Activated naive CD4-positive, alpha-beta T cell treated with Interleukin-2 at 50 U/mL for 16 hours (primary cell): ENCODE measurements at places on chromosomes 12 and 14.

- DNase-seq: no peak
Measured at GRCh38 chr12:16506394-16506793, 99.6 kb downstream of the LMO3 start.

- DNase-seq: no peak
Measured at GRCh38 chr12:6822426-6823135, 960 bp downstream of the GPR162 start.

DNA sequence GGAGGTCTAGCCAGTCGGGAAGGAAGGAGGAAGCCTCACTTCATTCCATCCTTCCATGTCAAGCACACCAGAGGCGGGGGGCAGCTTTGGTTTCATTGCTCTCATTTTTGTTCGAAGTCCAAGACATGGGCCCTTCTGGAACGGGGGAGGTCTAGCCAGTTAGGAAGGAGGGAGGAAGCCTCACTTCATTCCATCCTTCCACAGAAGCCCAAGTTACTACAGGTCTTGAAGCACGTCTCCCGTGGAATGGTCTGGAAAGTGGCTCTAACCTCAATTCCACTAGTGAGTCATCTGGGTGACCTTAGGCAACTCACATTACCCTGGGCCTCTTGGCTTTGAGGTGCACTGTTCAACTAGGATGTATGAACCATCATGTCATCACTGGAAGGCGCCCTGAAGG is 156.3 kb downstream of the NTF3 start:
- DNase-seq: no peak

DNA sequence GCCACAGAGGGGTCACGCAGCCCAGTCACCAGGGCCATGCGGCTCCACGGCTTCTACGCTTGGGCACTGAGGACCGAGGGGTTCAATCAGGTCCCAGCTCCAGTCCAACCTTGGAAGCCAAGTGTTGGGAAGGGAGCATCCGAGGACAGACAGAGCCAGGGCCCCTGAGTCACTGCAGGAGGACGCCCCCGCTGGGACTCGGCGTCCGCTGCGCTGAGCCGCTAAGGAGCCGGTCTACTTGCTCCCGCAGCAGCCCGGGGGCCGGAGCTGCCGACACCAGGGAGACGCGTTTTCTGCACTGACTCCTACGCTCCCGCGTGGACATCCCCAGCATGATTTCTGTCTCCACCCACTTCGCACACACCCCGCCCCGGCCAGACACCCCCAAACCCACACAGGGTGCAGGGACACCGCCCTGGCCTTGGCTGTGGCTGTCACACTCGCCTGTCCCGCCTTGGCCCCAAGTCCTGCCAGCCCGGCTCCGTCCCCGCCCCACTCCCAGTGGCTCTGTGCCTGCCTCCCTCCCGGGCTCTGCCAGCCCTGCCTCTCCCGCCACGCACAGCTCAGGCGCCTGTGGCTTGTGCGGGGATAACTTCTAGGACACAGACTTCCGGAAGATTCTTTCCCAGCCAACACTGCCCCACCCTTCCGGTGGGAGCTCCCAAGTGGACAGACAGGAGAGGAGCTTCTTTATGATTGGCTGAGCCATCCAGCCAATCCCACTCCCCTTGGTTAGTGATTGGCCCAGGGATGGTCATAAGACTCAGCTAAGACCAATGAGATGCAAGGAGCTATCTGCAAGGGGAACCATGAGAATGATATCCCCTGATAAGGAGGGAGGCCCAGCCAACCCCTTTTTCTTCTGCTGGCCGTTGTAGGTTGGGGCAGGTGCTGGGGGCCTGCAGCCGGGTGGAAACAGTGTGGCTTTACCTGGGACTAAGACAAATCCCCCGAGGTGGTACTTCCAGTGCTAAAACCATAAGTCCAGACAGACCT is 118.9 kb upstream of the SFSWAP start:
- no peak for DNase-seq

GRCh38 chr12:87679251-87679650 is 349.9 kb downstream of the C12orf50 start:
- DNase-seq: no peak

DNA sequence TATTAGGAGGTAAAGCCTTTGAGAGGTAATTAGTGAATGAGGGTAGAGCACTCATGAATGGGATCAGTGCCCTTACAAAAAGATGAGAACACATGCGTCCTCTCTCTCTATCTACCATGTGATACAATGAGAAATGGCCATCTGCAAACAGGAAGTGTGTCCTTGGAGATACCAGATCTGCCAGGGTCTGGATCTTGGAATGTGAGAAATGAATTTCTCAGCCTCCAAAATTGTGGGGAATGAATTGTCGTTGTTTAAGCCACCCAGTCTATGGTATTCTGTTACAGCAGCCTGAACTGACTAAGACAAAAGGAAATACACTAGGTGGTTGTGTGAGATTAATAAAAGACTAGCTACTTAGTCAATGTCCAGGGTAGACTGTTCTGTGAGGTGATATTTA is 366.6 kb downstream of the NELL2 start:
- no peak for DNase-seq

- DNase-seq: no peak
Measured at GRCh38 chr12:3134126-3134525, 56.9 kb downstream of the TSPAN9 start.

GRCh38 chr12:84604551-84604950 is 308.0 kb downstream of the SLC6A15 start:
- no peak for DNase-seq

DNA sequence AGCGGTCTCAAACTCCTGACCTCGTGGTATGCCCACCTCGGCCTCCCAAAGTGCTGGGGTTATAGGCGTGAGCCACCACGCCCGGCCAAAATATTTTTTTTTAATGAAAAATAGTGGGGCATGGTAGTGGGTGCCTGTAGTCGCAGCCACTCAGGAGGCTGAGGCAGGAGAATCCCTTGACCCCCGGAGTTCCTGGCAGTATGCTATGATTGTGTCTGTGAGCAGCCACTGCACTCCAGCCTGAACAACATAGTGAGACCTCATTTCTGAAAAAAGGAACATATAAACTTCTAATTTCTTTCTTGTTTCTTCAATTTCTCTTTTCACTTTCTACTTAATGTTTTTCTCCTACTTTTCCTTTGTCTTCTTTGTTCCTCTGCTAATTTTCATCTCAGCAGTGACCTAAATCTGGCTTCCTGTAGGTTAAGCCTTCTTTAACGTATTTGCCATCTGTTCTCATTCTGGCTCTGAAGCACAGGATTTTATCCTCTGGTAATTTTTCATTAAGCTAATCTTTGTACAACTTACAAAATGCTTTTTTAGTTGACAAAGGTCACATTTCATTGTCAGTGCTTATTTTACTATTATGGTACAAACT is 4.5 kb upstream of the RPGRIP1 start:
- no peak for DNase-seq

- no peak for DNase-seq
Measured at GRCh38 chr14:46300765-46301164, 350.8 kb downstream of the RPL10L start.

DNA sequence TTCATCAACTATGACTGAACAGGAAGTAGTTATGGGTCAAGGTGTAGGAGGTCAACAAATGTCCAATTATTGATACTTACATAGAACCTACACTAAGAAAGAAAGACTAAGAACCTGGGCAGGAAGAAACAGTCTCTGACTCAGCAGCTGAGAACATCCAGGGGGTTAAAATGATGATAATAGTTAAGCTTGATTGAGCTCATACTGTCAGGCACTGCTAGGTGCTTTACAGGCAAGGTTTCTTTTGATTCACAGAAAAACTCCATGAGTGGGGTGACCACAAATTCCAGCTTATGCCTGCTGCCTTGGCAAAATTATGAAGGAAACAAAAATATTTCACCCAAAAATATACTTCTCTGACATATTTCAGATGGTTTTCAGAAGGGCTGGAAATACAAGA is 75.0 kb downstream of the ACADS start:
- no peak for DNase-seq

DNA sequence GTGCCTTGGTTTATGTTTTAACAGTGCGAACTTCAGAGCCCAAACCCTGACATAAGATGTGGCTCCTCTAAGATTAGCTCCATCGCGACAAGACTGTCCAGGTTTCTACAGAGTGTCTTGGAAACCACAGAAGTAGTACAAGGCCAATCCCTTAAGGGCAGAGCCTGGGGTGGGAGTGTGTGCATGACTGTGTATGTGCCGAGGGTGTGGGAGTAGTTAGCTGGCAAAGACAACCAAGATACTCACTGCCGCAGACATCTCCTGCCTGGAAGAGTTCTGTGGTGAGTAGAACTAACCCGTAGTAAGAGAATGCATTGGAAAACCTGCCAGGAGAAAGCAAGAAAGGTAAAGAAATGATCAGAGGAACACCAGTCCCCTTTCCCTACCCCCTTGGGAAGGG is 54.1 kb downstream of the DAO start:
- no peak for DNase-seq

DNA sequence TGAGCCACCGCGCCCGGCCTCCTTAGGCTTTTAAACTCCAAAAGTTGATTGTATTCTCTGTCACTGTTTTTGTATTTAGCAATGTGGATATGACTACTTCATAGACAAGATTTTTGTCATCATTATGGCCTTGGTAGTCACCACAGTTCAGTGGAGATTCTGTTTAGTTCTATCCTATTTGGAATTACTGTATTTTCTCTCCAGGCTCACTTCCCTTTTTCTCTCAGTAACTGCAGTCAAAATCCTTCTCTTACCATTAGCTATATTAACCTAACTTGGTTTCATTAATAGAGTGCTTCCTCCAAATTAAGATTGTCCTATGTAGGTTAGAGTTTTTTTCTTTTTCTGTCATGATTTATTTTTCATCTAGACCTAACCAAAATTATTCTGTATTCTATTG is 283.9 kb downstream of the TMTC2 start:
- no peak for DNase-seq

DNA sequence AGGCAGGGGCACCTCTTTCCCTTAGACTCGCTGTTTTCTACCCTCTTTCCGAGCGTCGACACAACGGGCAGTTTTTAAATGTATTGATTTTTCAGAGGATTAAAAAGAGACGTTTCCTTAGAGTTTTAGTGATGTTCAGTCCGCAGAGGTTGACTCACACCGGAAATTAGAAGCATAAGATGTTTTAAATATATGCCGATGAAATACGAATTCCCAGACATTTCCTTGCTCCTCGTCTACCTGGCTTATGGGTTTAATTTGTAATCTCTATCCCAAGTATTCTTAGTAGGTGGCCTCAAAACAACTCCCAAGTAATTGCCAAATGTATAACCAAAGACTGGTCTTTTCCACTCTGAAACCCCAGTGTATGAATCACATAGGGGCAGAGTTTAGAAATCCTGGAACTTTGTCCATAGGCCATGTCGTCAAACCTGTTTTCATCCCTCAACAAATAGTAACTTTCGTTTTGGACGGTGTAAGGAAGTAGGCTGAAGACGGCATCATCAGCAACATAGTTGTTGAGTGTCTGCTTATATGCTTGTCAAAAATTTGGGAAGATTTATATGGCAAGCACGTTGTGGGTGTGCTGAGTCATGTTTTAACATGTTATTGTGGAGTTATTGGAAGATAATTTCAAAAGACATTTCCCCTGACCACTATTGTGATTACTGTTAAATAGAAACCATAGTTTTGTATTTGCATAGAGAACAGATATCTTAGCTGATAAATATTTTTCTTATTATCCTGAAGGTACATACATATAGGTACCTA is 824 bp downstream of the TBK1 start:
- no peak for DNase-seq
